ENCODE measurements at places on chromosomes 2 and 18.

- no peak for DNase-seq
Measured at GRCh38 chr2:84991404-84992160, 20.6 kb downstream of the KCMF1 start.

- DNase-seq: no peak
Measured at GRCh38 chr2:191384829-191385228, 139.6 kb downstream of the MYO1B start.

- DNase-seq: no peak
Measured at GRCh38 chr2:174748948-174749347, 15.3 kb downstream of the CHRNA1 start.

DNA sequence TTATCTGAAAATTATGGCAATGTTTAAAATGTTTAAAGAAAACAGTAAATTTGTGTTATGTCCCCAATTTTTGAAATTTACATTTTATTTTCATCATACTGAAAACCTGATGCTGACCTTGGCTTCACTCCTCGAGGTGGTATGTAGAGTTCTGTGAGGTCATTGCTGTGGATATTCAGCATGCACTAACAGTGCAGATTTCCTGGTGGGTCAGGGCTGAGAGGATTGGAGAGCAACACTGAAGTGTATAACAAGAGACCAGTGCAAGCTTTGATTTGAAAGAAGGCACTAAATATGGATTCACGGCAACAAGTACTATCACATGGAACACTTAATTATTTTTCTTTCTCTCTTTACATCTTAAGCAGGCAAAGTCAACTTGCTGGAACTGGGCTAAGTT lies 134.1 kb downstream of the SLC8A1 start:
- DNase-seq: no peak

- DNase-seq: no peak
Measured at GRCh38 chr2:129205176-129205575, 774.3 kb upstream of the RAB6C start.

DNA sequence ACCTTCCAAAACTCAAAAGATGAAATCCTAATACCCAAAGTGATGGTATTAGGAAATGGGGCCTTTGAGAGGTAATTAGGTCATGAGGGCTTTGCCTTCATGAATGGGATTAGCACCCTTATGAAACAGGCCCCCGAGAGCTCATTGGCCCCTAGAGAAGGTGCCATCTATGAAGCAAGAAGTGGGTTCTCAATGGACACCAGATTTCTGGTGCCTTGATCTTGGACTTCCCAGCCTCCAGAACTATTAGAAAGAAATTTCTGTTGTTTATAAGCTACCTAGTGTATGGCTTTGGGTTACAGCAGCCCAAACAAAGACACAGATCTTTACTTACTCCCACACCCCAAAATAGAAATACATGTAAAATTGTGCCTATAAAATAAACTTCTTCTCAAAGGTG lies 45.4 kb downstream of the SOCS6 start:
- DNase-seq: no peak

GRCh38 chr2:8229546-8229986 lies 452.3 kb upstream of the ID2 start:
- DNase-seq: no peak

GRCh38 chr18:8895987-8896619 lies 190.7 kb downstream of the MTCL1 start:
- no peak for DNase-seq

DNA sequence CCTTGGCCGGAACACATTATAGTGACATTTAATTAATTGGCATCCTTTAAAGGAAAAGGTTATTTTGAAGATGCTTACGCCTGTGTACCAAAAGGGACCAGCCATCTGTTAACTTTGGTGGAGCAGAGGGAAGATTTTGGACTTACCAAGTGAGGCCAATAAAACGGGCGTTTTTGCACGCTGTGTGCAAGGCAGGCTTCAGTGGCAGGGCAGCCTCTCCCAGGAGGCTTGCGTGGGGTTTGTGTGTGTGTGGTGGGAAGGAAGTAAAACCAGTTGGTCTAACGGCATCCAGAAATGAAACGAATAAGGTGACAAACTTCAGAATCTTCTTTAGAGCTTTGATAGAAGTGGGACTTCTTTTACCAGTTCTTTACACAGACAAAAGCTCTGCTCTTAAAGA lies 191.7 kb downstream of the PRKCE start:
- DNase-seq: no peak

DNA sequence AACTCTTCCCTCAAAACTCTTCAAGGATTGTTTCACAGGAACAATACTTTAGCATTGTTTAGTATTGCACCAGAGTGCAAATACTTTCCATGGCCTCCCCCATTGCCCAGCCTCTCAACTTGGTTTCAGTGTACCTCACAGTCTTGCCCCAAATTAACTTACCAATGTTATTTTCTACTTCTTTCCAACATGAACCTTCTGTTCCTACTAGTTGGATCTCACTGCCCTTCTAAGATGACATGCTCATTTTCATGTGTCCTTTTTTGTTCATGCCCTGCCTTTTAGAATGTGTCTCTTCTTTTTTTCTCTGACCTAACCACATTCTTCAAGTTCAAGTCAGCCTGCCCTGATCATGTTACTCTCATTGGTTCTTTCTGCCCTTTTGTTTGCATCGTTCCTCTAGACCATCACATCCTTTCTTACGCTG lies 4.1 kb downstream of the SPATS2L start:
- no peak for DNase-seq

DNA sequence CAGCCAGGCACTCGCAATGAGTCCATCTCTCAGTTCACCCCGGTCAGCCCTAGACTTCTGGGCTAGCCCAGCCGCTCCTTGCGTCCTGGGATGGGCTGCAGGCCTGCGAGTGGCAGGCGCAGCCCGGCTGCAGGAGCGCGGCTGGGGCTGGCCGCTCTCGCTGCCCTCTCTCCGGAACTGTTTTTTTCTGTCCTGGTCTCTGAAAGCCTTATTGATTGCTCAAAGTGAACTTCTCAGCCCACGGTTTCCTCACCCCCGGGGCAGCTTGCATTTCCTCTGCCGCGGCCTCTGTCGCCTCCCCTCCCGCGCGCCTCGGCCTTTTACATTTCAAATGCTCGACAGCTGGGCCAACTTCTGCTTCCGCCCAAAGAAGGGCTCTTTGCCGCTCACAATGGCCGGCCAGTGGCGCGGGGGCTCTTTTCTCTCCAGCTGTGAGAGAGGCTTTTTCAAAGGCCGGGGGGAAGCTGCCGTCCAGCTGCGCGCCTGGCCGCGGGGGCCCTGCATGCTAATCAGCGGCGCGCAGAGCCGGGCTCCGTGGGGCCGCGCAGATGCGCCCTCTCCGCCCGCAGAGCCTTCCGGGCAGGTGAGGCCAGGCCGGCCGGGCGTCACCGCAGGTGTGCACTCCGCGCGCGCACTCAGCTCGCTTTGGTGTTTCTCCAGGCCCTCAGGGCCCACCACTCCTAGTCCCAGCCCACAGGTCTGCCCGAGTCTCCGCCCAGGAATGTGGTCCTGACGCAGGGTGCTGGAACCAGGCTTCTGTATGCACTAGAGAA lies 513.8 kb downstream of the RNF144A start:
- DNase-seq: no peak

All from cortex of kidney (tissue), 1 donor.